CD4-positive, alpha-beta T cell (primary cell): ENCODE measurements at places on chromosomes 5 and 9.

DNA sequence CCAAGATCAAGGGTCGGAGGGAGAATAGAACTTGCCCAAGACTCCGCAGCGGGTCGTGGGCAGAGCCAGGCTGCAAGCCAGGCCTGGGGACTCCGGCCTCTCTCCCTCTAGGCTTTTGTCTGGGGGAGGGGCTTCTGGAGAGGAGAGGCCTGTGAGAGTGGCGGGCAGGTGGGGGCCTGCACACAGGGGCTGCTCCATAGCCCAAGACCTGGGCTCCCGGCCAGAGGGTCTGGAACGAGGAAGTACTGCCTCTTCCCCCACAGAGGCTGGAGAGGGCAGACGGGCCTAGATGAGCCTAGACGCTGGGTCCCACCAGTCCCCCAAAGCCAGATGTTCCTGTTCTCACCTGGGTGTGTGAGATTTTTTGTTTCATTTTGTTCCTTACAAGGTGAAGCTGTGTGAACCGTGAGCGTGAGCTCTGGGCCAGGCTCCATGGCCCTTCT lies 5.2 kb upstream of the ST6GALNAC6 start:
- no peak for DNase-seq

- no peak for DNase-seq
These were observed 21.7 kb downstream of the FTMT start for GRCh38 chr5:121873409-121873808.

DNA sequence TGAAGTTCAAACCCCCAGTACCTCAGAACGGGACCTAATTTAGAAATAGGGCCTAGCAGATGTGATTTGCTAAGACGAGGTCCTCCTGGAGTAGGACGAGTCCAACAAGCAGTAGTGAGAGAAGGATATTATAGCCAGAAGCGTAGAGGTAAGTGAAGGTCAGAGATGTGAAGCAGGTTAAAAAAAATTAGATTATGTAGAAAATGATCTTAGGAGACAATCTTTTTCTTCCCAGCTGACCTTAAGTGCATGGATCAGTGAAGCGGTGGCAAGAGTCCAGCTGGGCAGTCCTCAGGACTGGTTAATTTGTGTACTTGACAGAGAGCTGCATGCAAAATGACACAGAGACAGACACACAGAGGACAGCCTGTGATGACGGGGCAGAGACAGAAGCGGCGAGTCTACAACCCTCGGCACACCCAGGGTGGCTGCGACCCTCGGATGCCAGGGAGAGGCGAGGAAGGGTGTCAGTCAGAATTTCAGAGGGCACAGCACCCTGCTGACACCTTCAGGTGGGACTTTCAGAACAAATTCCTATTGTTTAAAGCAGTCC lies 131.4 kb upstream of the IRX4 start:
- no peak for DNase-seq

- DNase-seq: no peak
These were observed at the start of gene DCANP1 for GRCh38 chr5:135447298-135447929. Gene DCANP1, minus strand, starts transcription at chr5:135447348. Its CDS starts 240 bp downstream, at chr5:135447108.

DNA sequence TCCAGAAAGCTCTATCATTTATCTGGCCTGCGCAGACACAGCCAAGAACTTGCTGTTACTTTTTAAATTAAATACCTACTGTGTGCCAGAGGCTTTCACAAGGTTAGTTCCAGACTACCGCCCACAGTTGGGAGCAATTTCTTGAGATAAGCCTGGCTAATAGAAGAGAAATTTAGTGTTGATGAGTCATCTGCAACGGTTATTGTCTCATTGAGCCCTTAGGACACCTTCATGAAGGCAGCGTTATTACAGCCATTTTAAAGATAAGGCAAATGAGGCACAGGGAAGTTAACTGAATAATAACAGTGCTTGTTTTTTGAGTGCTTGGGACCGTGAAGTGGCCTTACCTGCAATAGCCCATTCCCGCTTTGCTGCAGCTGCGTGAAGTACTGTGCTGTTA lies 292.9 kb upstream of the MSX2 start:
- DNase-seq: no peak

GRCh38 chr9:84310883-84311282 lies 29.7 kb downstream of the SLC28A3 start:
- no peak for DNase-seq

- DNase-seq: no peak
These were observed 211.4 kb downstream of the CHSY3 start for GRCh38 chr5:130115686-130116085.

DNA sequence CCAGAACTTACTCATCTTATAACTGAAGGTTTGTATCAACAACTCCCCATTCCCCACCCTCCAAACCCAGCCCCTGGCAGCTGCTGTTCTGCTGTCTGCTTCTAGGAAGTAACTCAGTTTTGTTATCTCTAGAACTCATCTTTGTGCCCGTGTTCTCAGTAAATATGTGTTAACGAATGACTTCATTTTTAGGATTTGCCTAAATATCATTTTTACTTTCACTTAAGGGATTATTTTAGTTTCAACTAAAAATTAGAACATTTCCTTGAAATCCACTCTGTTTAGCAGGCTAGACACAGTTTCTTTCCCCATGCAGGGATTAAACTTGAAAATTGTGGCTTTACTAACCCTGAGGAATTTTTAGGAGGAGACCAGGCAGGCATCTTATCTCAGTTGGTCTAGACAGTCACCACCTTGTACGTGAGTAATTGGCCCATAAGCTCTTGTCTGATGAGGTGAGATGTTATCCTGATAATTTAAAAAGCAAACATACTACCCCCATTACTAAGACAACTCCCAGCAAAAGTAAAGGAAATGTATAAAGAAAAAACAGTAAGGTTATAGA lies 68.2 kb upstream of the TNFAIP8 start:
- peak; percentile 51 for DNase-seq

- DNase-seq: no peak
These were observed 411.1 kb upstream of the NUDT12 start for GRCh38 chr5:103973669-103974068.

GRCh38 chr9:70159630-70160029 lies 99.1 kb upstream of the SMC5 start:
- no peak for DNase-seq
